ENCODE measurements at places on chromosomes 16 and 17. TPM values are rescaled to one million over a fixed set of nuclear protein-coding genes. Genes with fewer than 3 reads are reported as not detected.

DNA sequence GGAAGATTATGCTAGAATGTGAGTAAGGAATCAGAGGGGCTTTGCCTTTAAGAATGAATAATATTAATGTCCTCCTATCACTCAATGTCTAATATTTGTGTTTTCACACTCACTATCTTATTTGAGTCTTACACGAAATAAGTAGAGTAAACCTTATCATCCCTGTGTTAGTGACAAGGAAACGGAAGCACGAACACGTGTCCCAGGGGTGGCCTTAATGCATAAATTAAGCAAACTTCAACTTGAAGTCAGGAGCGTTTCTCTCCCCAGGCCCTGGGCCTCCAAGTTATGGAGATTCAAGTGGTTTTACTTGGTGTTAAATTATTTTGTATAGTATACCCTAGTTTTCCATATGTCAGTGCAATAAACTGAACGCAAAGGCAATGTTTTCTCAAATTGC, 96.0 kb downstream of the WDR59 start:
- no peak for ATAC-seq

DNA sequence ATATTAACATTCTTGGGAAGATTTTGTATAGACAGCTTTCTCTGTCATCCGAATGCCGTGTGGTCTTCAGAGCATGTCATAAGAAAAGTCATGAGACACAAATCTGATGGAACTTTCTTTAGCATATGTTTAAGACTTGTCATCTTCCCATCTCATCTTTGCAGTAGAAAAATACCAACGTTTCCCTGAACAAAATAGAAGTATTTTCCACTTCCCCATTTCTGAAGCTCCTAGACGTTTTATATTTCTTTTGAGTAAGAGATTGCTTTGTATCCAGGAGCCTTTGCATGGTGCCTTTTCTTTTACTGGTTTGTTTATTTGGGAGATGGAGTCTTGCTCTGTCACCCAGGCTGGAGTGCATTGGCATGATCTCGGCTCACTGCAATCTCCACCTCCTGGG, 235.1 kb downstream of the PRKCA start:
- no peak for ATAC-seq

DNA sequence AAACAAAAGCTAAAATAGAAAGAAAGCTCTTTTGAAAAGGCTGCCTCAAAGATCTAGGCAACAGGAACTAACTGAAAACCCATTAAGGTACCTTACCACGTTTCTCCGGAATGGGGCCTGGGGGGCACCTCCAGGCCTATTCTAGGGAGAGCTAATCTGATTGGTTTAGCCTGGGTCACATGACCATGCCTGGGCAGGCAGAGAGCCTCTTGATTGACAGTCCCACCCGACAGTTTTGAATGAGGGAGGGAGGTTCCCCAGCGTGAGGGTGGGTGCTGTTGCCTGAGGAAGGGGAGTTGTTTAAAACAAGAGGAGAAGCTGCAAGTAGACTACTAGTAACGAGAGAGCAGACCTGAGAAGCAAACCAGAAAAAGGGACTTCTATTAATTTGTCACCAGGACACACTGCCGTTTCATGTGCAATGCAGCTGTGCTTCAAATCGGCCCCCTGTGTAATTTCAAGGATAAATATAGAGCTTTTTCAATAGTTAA, 143.4 kb upstream of the HS3ST2 start:
- no peak for ATAC-seq

DNA sequence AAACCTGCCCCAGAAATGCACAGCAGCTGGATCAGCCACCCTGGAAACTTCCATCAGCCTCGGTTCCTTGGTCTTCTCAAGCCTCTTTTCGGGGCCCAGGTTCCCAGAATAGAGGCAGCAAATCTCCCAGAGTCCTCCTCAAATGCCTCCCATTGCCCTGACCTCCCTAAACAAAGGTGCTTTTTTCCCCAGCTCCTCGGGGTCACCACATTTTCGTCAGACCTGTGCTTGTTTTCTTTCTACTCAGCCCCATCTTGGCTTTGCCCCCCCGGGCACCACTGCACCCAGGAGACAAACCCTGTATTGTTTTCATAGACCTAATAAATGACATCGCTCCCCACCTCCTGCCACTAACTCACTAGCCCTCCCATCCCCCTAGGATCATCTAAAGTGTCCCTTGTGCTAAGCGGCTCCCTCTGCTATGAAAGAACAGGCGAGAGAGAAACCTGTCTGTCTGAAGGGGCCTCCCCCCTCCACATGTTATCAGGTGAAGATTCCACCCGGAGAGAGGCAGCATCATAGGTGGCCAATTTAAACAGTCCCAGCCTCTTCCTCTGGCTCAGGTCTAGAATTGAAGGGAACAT, 451.1 kb downstream of the SOX9 start:
- ATAC-seq: no peak

GRCh38 chr16:84957792-84958191, 53.5 kb downstream of the ZDHHC7 start:
- no peak for ATAC-seq

GRCh38 chr16:84449156-84450140, 55.0 kb downstream of the MEAK7 start:
- ATAC-seq: no peak

DNA sequence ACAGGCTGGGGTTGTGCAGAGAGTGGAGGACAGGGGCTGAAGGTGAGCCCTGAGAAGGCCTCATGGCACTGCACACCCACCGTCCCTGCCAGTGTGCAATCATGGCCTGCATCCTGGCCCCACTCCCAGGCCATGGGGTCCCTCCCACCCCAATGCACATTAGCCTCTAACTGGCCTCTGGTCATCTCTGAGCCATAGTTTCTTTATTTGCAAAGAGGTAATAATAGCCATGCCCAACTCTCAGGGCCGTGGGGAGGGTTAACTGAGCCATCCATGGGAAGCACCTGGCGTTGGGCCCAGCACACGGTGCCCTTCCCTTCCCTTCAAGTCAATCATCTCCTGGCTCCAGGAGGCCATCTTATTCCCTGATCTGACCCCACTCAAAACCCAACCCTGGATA, 10.8 kb upstream of the ITGA3 start:
- no peak for ATAC-seq

GRCh38 chr17:70405492-70406220, 236.3 kb downstream of the KCNJ2 start:
- ATAC-seq: peak; percentile 87

GRCh38 chr17:79955691-79956440, 79.8 kb downstream of the TBC1D16 start:
- ATAC-seq: no peak

- ATAC-seq: peak; percentile 51
These were observed 604 bp downstream of the PRR14 start for GRCh38 chr16:30651124-30652004.

DNA sequence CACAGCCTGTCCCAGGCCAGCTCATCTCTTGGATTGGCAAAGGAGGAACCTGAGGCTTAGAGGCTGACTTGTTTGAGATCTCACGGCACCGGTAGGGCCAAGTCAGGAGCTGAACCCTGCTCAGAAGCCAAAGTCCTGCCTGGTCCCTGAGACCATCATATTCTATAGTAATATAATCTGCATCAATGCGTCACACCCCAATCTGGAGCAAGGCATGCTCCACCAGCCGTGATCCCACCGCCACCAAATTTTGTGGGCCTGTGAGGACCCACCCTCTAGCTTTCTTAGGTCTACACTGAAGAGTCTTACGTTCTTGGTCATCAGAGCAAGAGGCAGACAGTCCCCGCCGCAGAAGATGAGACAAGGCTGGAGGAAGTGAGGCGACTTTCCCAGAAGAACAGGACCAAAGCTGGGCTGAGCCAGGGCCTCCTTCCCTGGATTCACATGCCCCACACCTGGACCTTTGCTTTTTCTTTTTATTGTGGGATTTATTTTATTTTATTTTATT, 2.7 kb downstream of the SULT1A1 start:
- ATAC-seq: no peak

GRCh38 chr17:35865412-35866340, 3.0 kb downstream of the HEATR9 start:
- no peak for ATAC-seq

DNA sequence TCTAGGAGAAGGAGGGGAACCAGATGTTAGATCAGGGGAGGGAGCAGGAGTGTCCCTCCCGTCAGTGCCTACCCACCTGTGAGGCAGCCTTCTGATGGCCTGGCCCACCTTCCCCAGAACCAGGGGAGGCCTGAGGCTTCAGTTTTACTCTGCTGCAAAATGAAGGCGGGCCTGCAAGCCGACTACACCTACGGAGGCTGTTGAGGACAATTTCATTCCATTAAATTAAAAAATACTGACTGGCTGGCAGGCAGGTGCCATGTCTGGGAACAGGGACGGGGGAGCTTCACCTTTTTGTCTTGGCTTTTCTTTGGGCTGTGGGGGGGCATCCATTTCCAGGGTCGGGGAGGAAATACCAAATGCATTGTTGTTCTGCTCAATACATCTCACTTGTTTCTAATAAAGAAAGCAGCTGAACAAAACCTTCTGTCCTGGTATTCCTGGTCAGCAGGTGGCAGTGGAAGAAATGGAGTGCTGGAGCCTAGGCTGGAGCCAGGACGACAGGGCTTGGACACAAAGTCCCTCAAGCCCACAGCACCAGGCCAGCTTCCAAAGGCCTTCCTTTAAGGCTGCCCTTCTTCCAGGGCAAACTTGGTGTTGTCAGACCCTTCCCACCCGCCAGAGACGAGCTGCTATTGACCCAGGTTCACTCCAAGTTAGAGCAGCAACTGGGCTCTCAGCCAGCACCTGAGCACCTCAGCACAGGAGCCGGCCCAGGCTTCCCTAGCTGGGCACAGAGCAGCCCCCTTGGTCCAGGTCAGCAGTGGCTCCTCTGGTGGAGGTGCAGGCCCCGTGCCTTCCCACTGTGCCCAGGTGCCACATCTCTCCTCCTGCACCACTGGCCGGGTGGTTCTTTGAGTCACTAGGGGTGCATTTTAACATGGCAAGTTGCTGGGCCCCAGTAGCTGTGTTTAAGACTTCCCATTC, 23.5 kb downstream of the PLCD3 start:
- no peak for ATAC-seq

GRCh38 chr16:28616636-28617035, 6.8 kb upstream of the SULT1A1 start:
- no peak for ATAC-seq

GRCh38 chr17:42525221-42525620, 10.8 kb upstream of the NAGLU start:
- no peak for ATAC-seq

DNA sequence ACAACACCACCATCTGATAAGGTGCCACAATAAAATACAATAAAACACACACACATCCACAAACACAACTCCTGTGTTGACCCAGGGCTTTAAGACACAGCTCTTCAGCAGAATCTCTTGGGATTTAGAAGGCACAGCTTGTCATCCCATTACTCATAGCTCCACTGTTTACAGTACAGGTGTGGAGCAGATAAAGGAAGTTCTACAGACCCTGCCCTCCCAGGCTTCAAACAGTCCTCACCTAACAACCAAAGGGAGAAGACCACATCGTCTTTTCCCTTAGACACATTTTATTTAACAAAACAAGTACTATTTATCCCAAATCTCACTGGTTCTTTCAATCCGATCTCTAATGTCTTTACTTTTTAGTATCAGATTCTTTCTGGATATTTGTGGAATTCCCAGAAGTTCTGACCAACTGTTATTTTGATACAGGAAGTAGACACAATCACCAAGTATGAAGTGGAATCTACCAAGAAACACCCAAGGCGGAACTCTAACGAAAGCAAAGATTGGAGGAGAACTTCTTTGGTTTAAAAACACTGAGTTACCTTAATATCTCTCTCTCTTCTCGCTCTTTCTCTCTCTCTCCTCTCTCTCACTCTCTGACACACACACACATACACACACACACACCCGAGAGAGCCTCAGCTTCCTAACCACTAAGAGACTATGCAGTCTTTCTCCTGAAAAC, 46.1 kb downstream of the CYTH1 start:
- ATAC-seq: peak; percentile 87

- no peak for ATAC-seq
These were observed 40.8 kb upstream of the BPTF start for GRCh38 chr17:67784364-67785121.

DNA sequence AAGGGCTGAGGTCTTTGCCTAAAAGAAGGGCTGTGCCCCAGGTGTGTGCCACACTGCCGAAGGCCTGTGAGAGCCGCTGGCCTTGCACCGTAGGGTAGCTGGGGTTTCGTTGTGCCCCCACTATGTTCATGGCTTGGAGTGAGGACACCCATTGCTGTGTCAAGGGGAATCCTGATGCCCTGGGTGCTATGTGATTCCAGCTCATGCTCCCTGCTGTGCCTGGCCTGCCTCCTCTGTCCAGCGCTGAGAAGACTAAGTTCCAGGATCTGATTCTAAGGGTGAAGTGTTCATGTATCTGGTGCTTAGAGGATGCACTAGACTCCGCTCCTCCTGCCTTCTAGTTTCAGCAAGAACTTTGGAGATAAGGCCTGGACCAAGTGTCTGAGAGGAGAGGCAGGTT, 47.4 kb downstream of the SREBF1 start:
- ATAC-seq: no peak

DNA sequence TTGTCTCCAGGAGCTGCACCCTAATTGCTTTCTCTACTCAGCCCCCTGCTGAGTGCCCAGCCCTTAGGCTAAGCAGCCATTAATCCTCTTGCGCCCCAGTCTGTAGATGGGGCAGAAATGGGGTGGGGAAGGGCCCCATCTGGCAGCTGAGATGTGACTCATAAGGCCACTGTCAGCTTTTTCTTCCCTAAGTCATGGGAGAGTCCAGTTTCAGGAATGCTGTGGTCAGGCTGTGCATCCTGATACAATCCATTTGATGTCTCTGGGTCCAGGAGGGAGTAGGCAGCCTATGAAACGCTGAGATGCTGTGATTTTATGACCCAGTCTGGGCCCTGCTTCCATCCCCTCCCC, 12.3 kb downstream of the PLXDC1 start:
- ATAC-seq: peak; percentile 29

DNA sequence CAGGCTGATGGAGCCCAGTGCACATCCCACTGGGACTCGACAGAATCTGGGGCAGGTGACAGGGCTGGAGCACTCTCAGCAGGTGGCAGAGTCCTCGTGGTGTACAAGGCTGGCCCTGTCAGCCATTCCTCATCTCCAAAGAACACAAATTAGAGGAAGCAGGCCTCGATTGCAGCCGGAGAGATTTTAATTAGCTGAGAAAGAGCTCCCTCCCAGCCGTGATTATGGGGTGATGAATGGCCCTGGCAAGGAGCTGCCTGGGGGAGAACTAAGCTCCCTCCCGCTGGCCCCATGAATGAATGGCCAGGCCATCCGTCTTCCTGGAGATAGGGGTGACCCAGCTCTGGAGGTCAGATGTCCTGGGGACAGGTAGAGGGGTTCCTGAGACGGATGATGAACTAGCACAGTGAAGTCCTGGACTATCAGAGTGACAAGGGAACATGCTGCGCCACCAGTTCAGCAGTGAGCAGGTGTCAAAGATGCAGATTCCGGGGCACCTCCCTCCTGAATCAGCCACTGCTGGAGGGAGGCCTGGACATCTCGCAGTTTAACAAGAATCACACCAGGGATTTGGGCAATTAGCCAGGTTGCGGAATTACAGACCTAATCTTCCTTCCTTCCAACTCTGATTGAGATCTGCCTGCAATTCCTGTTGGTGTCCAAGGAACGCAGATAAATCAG, 35.5 kb downstream of the PIMREG start:
- ATAC-seq: no peak

GRCh38 chr16:67087803-67088202, 21.9 kb upstream of the PHAF1 start:
- ATAC-seq: no peak

Gene KRTAP4-6
- total RNA-seq: not detected

Gene STX1B
- total RNA-seq: 0.80 TPM

Gene PLEKHH3
- 49.6 TPM for total RNA-seq

Gene SDR42E2
- total RNA-seq: not detected

Gene HEATR9
- not detected for total RNA-seq

Gene AANAT
- total RNA-seq: not detected

Gene APOBR
- 0.36 TPM for total RNA-seq

Gene MC1R
- total RNA-seq: 1.6 TPM

Gene ALOXE3
- 4.0 TPM for total RNA-seq

Gene TSPOAP1
- 2.6 TPM for total RNA-seq

All from esophagus mucosa (tissue), 1 donor.